ENCODE measurements at places on chromosomes 2 and 18.
A peak's percentile ranks its signal among the peaks of the same experiment; 100 is the strongest.

DNA sequence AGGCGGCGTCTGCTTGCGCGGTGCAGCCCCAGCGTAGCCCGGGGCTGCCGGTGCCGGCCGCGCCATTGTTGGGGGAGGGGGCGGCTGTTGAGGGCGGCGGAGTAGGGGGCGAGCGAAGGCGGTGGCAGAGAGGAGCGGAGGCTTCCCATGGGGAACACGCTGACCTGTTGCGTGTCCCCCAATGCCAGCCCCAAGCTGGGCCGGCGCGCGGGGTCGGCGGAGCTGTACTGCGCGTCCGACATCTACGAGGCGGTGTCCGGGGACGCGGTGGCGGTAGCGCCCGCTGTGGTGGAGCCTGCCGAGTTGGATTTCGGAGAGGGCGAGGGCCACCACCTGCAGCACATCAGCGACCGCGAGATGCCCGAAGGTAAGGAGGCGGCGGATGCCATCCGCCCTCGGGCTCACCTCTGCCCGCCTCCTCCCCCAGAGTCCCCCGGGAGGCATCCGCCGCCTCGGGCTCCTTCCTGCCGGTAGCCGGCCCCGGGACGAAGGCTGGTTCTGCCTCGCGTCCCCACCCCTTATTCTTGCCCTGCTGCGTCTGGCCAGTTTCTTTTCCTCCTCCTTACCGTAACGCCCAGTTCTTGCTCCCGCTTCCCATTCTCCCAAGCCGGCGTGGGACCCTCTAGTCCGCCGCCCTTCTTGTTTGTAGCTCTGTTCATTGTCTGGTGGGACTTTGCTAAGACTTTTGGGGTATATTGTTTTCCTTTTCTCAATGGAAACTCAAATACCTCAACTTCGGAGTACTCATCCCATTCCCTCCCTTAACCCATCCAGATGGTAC lies 500 bp downstream of the CCNYL1 start:
- DNase-seq: peak; percentile 26

DNA sequence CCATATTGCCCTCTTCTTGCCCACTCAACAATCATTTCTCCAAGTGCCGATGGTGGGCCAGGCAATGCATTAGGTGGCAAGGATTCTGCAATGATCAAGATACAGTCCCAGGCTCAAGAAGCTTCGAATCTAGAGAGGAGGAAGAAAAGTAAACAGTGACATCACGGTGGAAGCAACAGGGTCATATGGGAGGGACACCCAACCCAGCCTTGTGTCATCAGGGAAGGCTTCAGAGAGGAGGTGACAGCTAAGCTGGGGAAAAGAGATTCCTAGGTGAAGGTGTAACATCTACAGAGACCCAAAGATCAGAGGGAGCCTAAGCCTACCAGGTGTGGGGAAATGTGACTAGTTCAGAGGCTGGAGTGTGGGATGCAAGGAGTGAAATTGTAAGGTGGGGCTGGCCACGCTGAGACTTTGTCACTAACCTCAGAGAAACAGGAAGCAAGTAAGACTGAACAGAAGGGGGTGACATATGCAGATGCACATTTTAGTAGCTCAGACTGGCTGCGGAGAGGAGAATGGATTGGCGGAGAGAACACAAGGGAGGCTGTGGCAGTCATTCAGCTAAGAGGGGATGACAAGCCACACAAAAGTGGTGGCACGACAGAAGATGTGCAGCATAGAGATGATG lies 104.9 kb downstream of the ANKRD44 start:
- peak; percentile 67 for DNase-seq

DNA sequence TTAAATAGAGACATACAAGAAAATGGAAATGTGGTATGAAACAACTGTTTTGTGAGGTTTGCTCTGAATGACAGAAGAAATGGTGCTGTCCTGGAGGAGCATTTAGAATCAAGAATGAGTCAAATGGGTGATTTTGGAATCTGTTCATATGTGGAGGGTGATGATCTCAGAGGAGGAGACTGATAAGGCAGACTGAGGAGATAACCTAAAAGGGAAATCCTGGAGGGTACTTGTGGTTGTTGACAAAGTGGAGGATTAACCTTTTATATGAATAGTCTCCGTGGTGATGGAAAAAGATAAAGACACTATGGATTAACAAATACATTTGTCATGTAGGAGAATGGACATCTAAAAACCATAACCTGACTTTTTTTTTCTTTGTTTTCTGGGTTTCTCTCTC lies 74.1 kb downstream of the MMADHC start:
- no peak for DNase-seq

DNA sequence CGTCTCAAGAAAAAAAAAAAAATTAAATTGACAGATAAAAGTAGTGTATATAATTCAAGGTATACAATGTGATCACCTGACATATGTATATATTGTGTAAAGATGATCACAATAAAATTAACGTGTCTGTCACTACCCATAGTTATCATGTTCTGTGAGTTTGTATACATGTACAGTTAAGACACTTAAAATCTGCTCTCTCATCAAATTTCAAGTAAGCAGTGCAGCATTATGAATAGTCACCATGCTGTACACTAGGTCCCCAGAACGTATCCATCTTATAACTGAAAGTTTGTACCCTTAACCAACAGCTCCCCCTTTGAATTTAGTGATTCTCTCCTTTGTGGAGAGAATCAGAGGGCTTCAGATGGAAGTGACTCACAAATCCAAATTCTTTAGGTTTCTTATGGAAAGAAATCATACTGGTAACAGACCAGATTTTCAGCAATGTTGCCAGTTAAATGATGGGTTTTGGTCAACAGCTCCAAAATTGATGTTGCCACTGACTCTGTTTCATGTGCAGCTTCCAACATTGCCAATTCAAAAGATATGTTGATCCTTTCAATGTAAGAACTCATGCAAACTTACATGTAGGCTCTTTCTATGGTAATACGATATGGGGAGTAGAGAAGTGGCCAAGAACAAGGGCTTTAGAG lies 281.5 kb downstream of the AFF3 start:
- no peak for DNase-seq

GRCh38 chr2:235533198-235533597 lies 39.4 kb downstream of the AGAP1 start:
- DNase-seq: no peak

- no peak for DNase-seq
Observed at GRCh38 chr18:5653802-5654201, 110.0 kb upstream of the EPB41L3 start.

DNA sequence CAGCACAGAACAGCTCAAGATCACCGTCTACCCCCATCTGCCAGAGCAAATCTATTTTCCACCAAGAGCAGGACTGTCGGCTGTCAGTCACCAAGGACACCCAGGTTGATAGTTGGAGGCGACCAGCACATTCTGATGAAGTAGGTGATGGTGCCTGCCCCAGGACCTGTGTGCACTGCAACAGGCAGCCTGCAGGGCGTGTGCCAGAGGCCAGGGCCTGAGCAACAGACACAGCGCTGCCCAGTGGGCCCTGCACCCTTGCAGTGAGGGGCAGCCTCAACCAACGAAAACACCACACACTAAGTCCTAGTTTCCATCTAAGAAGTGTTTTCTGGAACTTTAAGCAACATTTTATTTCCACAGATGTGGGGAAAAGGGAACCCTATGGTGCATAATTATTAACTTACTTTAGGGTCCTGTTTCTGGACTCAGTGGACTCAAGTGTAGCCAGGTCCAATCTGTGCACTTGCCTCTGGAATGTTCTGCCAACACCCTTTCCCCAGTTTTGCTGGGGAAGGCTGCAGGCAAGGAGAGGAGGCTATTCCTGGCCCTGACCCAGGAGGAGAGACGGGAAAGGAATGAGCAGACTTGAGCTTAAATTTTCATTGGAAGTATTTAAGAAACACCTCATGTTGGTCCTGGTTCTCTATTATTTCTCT lies 61.5 kb downstream of the ADNP2 start:
- no peak for DNase-seq

- DNase-seq: no peak
Observed at GRCh38 chr18:45403341-45404049, 211.8 kb upstream of the SLC14A2 start.

- DNase-seq: no peak
Observed at GRCh38 chr2:125125902-125126301, 1100.8 kb downstream of the CNTNAP5 start.

GRCh38 chr2:119155633-119156032 lies 2.9 kb downstream of the C1QL2 start:
- DNase-seq: no peak

GRCh38 chr18:14999085-14999975 lies 251.4 kb downstream of the ANKRD30B start:
- no peak for DNase-seq

DNA sequence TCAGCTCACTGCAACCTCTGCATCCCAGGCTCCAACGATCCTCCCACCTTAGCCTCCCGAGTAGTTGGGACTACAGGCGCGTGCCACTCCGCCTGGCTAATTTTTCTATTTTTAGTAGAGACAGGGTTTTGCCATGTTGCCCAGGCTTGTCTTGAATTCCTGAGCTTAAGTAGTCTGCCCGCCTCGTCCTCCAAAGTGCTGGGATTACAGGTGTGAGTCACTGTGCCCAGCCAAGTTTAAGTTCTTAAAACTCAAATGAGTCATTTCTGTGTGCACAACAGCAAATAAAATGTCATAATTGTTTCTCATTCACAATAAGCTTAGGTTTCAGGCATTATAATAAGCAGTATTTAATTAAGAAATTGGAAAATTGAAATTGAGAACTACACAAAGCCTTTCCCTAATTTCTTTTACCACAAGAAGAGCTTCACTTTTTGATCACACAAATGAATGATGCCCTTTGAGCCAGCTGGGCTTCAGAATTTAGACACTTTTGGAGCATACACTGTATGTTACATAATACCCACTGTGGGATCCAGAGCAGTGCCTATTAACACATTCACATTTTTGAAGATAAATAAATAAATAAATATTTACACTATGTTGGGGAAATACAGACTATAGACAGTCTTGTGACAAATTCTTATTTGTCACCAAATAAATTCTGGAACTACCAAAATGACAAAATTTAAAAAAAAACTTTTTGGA lies 8.6 kb upstream of the ME2 start:
- DNase-seq: no peak

- DNase-seq: no peak
Observed at GRCh38 chr18:66867653-66868052, 263.8 kb upstream of the CDH19 start.

DNA sequence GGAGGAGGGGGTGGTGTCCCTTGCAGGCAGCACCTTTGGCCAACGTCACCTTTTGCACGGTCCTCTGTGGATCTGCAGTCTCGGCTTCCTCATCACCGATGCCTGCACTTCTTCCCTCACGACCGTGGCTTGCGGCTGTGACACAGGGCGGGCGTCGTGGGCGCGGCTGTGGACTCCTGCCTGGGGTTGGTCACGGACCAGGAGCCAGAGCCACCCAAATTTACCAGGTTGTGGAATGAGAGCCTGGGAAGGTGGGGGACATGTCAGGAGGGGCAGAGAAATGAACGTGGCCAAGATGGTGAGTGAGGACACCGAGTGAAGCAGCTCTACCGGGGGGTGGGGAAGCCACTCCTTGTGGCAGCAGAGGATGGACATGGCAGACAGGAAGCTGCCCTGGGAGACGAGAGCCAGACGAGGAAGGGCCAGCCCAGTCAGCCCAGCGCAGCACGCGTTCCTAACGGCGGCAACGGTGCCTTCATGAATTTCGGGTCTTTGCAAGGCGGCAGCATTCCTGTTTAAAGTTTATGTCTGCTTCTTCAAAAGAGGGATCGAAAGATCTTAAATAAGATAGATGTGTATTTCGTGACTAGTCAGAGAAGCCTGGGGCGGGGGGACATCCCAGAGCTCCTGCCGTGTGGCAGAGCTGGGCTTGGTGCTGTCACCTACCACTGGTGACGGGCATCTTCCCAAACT lies 84.2 kb downstream of the LRRFIP1 start:
- DNase-seq: no peak

- DNase-seq: no peak
Observed at GRCh38 chr2:89837962-89838625, 1146.6 kb downstream of the RPIA start.

GRCh38 chr18:9849407-9850283 lies 36.1 kb upstream of the TXNDC2 start:
- no peak for DNase-seq

DNA sequence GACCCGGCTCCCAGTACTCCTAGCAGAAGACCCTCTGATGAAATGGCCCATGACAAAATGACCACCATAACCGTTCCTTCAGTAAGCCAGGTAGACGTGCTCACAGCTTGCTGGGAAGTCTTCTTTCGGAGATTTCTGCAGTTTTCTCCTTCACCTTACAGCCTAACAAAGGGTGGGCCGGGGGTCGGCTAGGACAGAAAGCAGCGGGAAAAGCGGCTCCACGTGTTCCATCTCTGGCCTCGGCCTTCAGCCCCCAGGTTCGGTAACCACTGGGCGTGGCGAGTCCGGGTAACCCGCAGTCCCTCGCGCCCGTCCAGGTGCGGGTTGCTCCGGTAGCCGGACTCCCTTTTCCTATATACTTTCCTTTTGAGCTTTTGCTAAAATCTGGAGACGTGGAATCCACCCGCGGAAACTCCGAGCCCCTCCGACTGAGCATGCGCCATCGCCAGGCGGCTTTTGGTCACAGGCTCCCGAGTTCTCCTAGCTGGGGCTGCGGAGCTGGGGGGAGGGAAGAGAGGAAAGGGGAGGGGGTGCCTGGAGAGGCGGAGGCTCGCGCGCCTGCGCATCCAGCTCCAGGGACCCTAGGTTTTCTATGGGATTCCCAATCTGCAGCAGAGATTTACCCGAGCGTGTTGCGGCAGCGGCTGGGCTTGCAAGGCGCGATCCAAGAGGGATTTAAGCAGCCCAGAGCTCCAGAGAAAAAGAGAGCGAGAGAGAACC lies at the start of gene VSNL1:
TSS of gene VSNL1 (plus strand) at position 604 of the 720 bp plus-strand sequence. CDS start 51,379 bp downstream, outside the sequence.
- no peak for DNase-seq

All from T follicular helper cell (primary cell).